ENCODE measurements at places on chromosomes 2 and 18.

DNA sequence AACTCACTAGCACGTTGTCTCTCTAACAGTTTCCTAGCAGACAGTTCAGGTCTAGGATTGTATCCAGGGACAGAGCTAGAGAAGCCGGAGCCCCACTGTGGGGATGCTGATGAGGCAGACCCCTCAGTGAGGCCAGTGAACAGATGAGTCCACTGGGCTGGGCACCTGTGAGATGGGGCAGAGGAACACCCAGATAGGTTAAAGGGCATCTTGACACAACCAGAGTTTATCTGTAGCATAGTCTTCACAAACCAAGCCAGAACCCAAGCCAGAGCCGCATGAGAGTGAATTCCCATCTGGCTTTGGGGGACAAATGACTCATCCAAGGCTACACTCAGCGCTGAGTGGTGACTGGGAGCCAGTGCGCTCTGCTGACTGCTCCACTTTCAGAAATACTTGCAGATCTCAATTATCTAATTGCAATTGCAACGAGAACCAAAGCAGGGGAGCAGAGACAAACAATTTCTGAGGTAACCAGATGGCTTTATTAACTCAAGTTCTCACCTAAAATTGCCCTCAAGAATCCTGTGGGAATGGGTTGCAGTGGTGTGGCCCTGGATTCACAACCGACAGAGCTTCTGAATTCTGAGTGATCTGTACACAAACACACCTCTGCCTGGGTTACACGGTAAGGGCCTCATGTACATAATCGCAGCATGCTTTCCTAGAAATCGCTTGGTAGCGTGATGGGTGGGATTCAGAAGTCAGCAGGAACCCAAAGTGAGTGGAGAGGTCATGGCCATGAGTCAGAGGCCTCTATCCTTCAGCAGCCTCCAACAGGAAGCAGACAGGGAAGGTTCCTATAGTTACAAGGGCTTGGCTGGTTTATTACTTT is 48.7 kb upstream of the MSH2 start:
- DNase-seq: no peak

GRCh38 chr2:156396126-156396525 is 40.1 kb upstream of the GPD2 start:
- no peak for DNase-seq

GRCh38 chr2:149002891-149003740 is 35.4 kb upstream of the LYPD6B start:
- DNase-seq: no peak

- DNase-seq: no peak
These were observed 2.2 kb downstream of the SETBP1 start for GRCh38 chr18:44682871-44683221.

DNA sequence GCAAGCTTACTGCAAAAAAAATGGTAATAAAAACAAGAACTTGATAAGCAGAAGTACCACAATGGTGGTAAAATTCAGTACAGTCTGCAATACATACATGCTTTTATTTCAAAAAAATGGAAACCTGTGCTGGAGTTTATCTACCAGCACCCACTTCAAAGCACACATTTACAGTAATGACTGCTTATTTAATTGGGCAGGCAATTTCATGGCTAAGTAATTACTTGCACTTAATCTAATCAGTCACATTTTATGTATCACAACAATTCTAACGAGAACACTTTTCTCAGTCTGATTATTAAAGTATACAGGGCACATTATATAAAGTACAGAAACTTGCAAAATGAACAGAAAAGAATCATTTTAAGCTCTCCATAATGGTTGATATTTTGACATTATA is 5.2 kb downstream of the APCDD1 start:
- no peak for DNase-seq

GRCh38 chr18:41646915-41647620 is 308.0 kb upstream of the PIK3C3 start:
- DNase-seq: no peak

- no peak for DNase-seq
These were observed 200.8 kb downstream of the PLCL1 start for GRCh38 chr2:198004921-198005829.

- no peak for DNase-seq
These were observed 118.0 kb downstream of the MBP start for GRCh38 chr18:77014538-77014937.

DNA sequence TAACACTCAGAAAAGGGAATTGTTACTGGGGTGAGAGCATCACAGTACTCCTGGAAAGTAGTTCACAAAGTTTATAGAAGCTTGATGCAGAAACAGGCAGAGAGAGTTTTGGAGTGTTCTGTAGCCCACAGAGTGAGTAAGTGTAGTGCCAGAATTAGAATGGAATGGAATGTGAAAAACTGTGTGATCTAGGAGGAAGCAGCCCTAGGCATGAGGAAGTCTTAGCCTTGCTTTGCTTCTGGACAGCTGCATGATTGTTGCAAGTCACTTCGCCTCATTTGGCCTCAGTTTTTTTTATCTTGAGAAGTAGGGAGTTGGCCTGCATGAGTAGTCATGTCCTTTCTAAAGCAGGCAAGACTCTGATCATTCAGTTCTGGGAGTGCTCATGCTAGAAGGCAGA is 10.9 kb downstream of the SERPINB12 start:
- peak; percentile 81 for DNase-seq

All from HL-60 (cell line).